ENCODE measurements at places on chromosomes 5 and 9.
A peak's percentile ranks its signal among the peaks of the same experiment; 100 is the strongest.

GRCh38 chr5:60477849-60478248 lies 222.1 kb downstream of the DEPDC1B start:
- DNase-seq = no peak

GRCh38 chr9:37943345-37944265 lies 39.7 kb upstream of the SLC25A51 start:
- DNase-seq = no peak

DNA sequence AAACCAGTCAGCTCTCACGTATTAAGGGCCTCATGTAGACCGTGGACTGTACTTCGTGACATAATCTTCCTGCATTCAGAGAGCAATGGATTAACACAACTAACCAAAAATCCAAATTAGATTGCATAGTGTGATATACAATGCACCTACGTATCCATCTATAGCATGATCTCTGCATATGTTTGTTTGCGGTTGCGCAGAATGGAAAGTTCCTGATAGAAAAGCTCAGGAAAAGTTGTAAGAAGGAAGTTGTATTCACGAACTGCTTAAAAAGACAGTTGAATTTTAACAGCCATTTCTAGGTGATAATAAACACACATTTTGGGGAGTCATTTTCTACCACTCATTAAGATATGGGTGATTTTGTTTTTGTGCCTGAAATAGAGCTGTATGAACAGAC lies 869.0 kb downstream of the TLE4 start:
- no peak for DNase-seq

DNA sequence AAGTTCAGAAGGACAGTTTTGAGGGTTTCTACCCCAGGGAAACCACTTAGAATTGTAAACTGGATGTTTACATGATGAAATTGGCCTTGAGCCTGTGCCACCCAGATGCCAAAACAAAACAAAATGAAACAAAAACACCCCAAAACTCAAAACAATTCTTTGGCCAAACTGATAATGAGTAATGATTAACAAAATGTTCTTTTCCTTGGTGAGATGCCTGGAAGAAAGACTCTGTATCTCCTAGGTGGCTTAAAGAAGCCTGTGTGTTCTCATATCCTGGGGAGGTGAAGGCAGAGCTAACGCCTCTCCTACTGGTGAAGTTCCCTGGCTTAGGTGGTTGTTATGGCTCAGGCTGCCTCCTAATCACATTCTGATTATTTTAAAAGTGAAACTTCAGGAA lies 120.5 kb downstream of the NPR3 start:
- DNase-seq = no peak

GRCh38 chr5:177271113-177271512 lies 32.4 kb downstream of the RAB24 start:
- DNase-seq = no peak

GRCh38 chr5:112646139-112646936 lies 91.3 kb upstream of the APC start:
- no peak for DNase-seq

DNA sequence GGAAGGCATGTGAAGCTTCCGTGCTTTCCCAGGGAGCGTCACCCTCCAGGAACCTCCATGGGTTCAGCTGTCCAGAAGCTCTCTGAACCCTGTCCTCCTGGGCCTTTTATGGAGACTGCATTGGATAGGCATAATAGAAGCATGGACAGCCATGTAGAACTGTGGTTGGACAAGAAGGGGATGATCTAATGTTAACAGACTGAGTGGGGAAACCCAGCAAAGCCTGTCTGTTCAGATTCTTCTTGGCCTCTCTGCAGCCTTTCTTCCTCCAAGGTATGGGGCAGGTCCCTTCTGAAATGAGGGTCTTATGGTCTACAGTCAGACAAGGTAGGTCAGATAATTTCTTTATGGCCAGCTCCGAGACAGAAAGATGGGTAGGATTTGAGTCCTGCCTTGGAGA lies 59.1 kb upstream of the CTNNA1 start:
- DNase-seq = no peak

- DNase-seq = no peak
Observed at GRCh38 chr5:85670417-85670816, 947.3 kb upstream of the COX7C start.

DNA sequence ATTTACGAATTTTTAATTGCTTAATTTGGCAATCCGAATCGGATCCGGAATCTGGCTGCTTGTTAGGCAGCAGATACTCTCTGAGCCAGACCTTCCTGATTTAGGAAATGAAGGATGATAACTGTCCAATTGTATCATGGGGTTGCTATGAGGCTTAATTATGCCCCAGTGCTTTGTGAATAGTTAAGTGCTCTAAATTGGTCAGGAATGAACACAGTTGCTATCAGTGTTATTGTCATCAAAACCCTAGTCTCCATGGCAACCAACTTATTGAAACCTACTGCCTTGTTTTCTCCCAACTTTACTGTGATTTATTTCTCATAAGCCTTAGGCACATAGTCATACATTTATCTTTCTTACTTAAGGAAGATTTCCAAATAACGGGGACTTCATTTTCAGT lies 47.9 kb downstream of the MAMDC2 start:
- DNase-seq = no peak

GRCh38 chr5:140246378-140247122 lies 56.4 kb downstream of the PFDN1 start:
- DNase-seq = no peak

- no peak for DNase-seq
Observed at GRCh38 chr9:615756-616155, 225.7 kb upstream of the DMRT1 start.

- DNase-seq = peak; percentile 16
Observed at GRCh38 chr5:21919414-21920022, 933.6 kb downstream of the CDH12 start.

DNA sequence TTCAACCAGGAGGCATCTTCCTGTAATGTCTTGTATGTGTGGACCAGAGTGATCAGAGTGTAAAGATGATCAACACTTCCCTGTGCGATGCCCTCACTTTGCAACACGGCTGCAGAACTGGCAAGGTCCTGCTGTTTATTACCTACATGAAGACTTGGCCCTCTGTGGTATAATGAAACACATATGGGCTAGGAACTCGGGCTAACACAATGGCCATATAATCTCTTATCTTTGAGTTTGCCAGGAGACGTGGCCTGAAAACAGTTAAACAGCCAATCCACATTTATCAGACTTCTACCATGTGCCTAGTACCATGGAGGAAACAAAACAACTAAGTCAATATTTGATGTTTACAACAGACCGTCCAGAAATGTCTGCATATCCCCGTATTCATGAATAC lies 145.5 kb downstream of the ZNF462 start:
- no peak for DNase-seq

DNA sequence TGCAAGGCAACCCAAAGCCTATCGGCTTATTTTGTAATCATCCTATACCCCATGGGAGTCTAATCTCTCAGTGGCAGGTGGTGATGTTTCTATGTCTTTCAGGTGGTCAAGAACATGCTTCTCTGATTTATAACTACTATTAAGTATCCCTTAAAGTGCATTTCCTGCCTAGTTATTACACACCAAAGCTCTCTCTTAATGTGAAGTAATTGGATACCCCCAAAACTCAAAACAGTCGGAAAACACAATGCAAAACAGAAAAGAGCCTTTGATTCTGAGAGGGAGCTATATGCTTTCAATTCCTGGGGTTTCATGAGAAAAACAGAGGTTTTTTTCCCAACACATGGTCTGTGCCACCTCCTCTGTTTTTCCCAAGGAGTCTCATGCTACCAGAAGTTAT lies 416.4 kb downstream of the CSNK1G3 start:
- DNase-seq = no peak

GRCh38 chr9:28014212-28014611 lies 440.9 kb upstream of the C9orf72 start:
- no peak for DNase-seq

All from NT2/D1 (cell line).